Suppressor macrophage treated with lipopolysaccharide for 1 hour (primary cell): ENCODE measurements at places on chromosomes 7 and 10.

GRCh38 chr10:43160921-43161255 lies 22.6 kb downstream of the CSGALNACT2 start:
- peak; percentile 67 for DNase-seq

GRCh38 chr10:132404911-132405462 lies 8.0 kb downstream of the PWWP2B start:
- no peak for DNase-seq

GRCh38 chr10:100773646-100774045 lies 28.3 kb downstream of the PAX2 start:
- no peak for DNase-seq

DNA sequence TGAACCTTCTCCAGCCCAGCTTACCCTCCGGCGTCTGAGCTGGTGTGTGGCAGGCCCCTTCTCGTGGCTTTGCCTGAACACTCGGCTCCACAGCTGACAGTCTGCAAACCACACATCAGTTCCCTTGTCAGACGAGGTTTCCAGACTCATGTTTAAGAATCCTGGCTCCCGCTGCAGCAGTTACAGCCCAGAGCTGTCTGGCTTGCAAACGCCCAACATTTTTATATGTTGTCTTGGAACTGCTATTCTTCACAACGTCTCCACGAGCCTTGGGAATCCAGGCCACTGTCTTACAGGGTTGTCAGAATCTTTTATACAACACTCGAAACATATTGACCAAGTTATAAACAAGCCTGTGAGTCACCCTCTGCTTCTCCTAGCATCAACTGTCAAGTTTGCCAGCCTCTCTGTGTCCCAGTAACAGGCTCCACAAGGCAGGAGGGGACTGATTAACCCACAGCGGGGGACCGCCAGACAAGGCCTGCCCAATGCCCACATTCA lies 68.1 kb downstream of the TNS3 start:
- DNase-seq: no peak

- DNase-seq: peak; percentile 65
Observed at GRCh38 chr7:106895246-106895864, 30.3 kb downstream of the PIK3CG start.

- DNase-seq: no peak
Observed at GRCh38 chr10:21737106-21737505, 203.1 kb downstream of the MLLT10 start.

GRCh38 chr7:34131371-34131770 lies 226.0 kb downstream of the BMPER start:
- no peak for DNase-seq

- DNase-seq: peak; percentile 63
Observed at GRCh38 chr7:100119970-100120732, 717 bp downstream of the CNPY4 start.

GRCh38 chr10:52918714-52919305 lies 146.2 kb upstream of the MBL2 start:
- DNase-seq: no peak

DNA sequence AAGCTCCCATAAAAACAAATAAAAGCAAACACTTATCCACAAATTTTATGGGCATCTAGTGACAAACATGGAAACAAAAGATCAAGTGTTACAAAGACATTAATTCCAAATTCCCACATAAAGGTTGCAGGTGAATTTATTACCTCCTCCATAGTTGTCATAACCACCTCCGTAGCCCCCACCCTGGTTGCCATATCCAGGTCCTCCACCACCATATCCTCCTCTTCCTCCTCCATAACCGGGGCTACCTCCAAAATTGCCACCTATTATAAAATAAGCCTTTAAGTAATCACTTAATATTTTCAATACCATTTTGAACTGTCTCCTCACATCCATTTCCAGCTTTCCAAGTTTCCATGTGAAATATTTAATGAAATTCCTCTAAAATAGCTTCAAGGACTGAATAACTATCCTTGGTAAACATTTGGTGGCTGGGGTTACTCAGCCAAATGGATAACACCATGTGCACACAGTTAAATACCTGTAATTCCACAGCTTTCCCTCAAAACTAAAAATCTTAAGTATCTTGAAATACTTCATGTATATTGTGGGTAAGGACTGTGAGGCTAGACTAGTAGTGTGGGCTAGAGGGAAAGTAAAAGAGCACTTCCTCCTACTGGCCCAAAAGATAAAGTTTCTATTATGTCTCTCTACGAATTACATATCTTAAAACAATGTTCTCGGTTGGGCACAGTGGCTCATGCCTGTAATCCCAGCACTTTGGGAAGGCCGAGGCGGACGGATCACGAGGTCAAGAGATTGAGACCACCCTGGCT lies 6.9 kb downstream of the HNRNPA2B1 start:
- DNase-seq: no peak

- no peak for DNase-seq
Observed at GRCh38 chr7:26013551-26014083, 138.4 kb upstream of the NFE2L3 start.

DNA sequence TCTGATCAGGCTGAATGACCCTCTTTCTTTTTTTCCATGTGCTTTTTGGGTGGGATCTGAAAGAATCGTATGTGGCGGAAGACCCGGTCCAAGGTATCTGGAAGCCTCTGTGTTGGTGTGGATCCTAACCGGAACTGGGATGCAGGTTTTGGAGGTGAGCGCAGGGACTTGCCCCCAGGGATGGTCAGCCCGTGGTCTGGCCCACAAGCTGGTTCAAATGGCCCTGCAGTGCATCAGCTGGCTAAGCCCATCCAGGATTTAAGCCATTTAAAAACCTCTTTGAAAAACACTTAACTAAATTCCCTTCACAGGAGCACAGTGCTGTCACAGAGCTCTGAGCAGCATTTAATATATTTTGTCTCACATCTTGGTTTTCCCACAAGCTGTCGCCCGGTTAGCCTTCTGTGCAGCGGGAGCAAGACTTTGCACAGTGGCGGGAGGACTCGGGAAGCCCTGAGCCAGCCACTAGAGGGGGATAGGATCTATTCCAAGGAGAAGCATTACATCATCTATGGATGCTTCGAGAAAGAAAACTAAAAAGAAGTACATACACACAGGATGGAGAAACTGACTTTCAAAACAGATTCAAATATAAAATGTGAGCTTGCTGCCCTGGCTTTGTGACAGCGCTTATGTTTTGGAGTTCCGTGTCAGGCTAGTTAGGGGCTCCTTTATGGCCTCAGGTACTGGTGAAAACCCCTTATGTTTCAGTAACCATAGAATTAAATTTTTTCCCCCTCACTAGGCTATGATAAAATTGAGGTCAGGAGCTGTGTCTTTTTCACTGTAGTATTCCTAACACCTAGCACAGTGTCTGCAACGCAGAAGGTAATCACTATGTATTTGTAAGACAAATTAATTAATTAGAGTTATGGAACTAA lies 11.3 kb downstream of the CPA2 start:
- DNase-seq: peak; percentile 30

GRCh38 chr10:91520661-91521060 lies 110.5 kb downstream of the HECTD2 start:
- peak; percentile 58 for DNase-seq

GRCh38 chr10:114445332-114445731 lies 41.0 kb upstream of the AFAP1L2 start:
- DNase-seq: no peak

DNA sequence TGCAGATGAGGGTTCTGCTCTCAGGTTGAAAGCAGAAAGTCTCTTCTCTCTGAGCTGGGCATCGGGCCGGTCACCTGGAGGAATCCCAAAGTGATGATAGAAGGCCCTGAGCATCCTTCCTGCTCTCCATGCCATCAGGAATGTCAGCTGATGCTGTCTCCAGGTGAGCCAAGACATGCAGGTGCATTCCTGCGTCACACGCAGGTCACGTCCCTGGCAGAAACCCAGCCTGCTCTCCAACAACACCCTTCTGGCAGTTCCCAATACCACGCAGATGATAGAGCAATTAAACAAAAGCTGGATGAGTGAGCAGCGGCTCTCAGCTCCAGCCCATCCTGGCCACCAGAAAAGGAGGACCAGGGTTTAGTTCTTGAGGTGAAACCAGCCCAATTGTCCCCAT lies 6.9 kb upstream of the WIPI2 start:
- DNase-seq: no peak
